ENCODE measurements at places on chromosomes 4 and X.

- DNase-seq, result no peak
Observed at GRCh38 chrX:156003486-156004185, 6.1 kb downstream of the IL9R start.

DNA sequence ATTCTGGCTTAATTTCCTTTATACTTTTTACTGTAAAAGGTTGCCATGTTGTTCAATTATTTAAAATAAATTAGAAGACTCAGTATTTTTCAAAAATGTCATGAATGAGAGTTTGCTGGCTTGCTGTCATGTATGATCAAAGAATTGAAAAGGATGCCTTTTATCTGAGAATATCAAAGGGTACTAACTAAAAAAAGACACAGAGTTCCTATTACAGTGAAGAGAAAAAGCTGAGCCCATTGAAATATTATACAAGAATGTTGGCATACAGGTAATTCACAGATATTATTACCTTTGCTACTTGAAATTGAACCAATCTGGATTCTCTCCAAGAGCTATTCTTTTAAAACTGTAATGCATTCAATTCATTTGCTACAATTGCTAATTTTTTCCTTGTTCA is 200.0 kb downstream of the PPP3CA start:
- no peak for DNase-seq

DNA sequence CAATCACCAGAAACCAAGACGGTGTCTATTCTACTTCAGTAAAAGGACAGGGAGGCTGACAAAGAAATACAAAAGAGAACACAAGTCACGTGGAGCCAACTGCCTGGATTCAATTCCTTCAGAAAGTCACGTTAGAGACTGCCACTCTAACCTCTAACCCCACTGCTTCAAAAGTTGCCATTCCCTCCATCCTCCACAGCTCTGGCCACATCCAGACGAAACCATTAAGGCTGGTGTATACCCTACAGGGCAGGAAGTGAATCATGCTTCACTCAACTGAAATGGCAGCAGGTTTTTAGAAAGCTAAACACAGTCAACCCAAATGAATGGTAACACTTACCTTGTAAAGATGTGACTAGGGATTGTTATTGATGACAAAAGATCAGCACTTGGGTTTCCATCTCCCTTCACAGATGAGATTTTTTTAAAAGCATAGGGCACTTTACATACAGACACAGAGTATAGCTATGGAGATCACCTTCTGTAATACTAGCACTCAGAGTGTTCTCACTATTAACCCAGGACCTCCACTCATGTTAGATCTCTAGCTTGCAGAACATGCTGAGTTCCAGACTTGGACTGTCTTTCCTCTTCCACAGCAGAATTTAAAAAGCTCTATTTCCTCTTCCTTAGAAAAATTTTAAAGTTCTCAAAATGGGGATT is 37.4 kb downstream of the MAML3 start:
- peak; percentile 45 for DNase-seq

- DNase-seq, result no peak
Observed at GRCh38 chr4:151659601-151660364, 101.0 kb downstream of the GATB start.

DNA sequence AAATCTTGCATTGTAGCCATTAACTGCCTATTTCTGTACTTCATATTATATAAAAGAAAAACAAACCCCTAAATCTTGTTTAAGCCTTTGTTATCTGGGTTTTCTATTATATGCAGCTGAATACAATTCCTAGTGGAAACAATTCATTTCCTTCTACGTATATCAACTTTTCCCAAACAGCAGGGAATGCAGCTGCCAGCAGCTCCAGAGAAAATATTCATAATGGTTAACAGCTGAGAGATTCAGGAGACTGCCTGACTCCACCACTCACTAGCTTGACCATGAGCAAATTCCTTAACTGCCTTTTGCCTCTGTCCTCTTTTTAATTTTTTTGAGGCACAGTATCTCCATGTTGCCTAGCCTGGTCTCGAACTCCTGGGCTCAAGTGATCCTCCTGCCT is 146.2 kb downstream of the SPATA18 start:
- DNase-seq, result no peak

GRCh38 chr4:3124070-3124767 is 49.7 kb downstream of the HTT start:
- no peak for DNase-seq

GRCh38 chr4:153326513-153326912 is 18.0 kb upstream of the MND1 start:
- no peak for DNase-seq

DNA sequence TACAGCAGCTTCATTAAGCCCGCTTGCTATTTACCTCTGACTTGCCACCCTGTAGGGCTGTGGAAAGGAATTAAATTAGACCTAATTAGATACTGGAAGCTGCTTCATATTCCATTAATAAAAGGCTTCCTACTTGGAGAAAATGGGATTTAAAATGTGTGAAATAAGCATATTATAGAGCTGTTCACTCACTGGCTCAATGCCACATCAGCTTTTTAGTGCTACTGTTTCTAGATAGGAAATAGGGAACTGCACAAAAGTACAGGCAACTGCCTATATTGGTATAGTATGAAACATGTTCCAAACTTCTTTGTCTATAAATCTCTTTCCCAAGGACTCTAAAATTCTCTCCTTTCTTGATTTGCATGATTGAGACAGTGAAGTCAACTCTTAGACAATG is 407.9 kb upstream of the AADAT start:
- no peak for DNase-seq

DNA sequence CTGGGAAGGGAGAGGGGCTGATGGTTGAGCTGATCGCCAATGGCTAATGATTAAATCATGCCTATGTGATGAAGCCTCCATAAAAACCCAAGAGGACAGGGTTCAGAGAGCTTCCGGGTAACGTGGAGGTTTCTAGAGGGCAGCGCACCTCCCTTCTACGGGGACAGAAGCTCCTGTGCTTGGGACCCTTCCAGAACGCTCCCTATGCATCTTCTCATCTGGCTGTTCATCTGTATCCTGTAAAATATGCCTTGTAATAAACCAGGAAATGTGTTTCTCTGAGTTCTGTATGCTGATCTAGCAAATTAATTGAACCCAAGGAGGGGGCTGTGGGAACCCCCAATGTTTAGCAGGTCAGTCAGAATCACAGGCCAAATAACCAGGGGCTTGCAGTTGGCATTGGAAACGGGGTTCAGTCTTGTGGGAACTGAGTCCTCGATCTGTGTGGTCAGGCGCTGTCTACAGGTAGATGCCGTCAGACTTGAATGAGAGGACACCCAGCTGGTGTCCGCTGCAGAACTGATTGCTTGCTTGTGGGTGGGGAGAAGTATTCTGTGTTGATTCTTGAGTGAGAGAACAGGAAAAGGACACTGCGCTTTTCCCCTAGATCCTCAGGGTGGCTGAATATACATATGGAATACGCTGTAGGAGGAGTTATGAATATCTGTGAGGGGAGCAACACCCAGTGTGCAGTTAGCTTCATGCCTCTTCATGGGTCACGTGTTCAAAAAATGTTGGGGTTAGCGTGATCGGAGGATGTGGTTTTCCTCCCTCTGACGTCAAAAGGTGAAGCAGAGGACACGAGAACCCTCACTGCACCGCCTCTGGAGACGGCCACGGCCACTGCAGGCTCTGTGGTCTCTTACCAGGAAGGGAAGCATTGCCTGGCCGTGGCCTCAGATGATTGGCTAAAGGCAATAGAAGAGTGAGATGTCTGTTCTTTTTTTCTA is 29.2 kb downstream of the HTT-AS start:
- peak; percentile 67 for DNase-seq

- DNase-seq, result no peak
Observed at GRCh38 chr4:88725986-88726385, 28.4 kb upstream of the NAP1L5 start.

GRCh38 chrX:154360155-154360713 is 14.2 kb downstream of the FLNA start:
- DNase-seq, result no peak

- DNase-seq, result no peak
Observed at GRCh38 chr4:128107766-128108165, 46.7 kb downstream of the LARP1B start.

- DNase-seq, result no peak
Observed at GRCh38 chr4:110612631-110613269, 10.1 kb downstream of the PITX2 start.

GRCh38 chrX:133881893-133882292 is 103.5 kb downstream of the GPC3 start:
- DNase-seq, result no peak

DNA sequence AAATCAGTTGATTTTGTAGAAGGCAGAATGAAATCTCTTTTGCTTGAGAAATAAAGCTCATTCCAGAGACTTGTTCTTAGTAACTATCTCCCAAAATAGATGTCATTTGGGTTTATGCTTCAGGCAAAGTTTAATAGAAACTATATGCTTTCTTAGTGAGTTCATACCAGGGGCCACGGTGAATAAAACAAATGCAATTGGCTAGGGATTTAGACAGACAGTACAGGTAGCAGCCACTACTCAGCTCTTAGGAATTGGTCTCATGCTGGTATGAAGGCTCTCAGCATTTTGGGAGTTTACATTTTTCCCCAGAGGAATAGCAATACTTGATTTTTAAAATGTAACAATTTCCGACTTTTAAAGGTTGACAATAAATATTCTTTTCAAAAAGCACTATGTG is 27.0 kb downstream of the GYPA start:
- DNase-seq, result no peak

DNA sequence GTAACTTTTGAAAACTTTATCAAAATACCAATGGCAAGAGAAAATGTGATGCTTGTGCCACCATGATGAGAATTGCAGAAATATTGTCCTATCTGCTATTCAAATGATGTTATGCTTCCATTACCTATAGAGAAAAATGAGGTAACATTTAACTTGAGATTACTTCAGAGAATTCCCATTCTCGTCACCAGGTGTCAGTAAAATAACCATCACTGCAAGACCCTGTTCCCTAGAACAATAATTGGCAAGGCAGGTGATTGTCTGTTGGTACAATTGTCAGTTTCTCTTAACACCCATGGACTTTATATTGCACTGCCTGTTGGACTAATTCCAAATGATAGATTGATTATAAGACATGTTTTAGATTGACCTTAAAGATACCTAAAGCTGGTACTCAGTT is 179.9 kb downstream of the GABRG1 start:
- DNase-seq, result no peak

- no peak for DNase-seq
Observed at GRCh38 chr4:148057516-148057915, 325.6 kb downstream of the ARHGAP10 start.

GRCh38 chr4:147790412-147790811 is 58.5 kb downstream of the ARHGAP10 start:
- no peak for DNase-seq

- no peak for DNase-seq
Observed at GRCh38 chr4:114860786-114861185, 252.6 kb downstream of the NDST4 start.

- DNase-seq, result no peak
Observed at GRCh38 chr4:111952688-111953087, 192.6 kb upstream of the FAM241A start.

DNA sequence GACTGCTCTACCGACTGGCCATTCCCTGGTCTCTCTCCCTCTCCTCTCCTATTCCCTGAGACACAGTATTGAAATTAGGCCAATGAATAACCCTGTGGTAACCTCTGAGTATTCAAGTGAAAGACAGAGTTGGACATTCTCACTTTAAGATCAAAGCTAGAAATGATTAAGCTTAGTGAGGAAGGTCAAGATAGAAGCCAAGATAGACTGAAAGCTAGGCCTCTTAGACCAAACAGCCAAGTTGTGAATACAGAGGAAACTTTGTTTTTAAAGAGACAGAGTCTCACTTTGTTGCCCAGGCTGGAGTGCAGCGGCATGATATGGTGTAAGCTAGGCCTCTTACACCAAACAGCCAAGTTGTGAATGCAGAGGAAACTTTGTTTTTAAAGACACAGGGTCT is 64.6 kb downstream of the KDM6A start:
- no peak for DNase-seq

DNA sequence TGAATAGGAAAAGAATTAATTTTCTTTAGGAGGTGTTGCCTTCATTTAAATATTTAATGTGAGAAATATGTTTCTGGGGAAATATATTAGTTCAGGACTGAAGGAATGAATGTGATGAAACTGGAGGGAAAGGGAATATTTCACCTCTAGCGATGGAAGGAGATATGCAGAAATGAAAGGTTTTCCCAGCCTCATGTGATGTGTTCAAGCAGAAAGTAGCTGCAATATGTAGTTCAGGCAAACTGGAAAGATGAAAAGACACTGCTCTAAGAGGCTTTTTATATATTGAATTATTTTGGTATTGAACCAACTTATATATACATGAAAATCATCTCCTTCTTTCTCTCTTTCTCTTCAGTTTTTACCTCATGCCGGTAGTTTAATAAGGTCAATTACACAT is 3.4 kb downstream of the GRID2 start:
- no peak for DNase-seq

GRCh38 chr4:101184668-101185067 is 162.7 kb downstream of the PPP3CA start:
- no peak for DNase-seq

DNA sequence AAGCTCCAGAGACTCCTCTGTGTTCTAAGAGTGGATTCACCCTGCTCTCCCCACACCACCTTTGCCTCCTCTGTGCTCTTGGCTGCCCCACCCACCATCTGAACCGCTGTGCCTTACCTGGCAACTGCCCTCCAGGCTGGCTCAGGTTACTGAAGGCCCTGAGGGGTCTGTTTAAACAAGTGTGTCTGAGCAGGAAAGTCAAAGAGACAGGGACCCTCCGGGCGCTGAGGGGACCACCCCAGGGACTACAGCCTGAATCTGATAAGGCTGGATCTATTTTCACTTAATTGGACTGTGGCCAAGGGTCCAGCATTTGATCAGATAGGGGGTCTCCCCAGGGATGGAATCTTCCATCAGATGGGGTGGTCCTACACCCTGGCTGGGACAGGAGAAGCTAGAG is 10.4 kb upstream of the MSX1 start:
- DNase-seq, result no peak

DNA sequence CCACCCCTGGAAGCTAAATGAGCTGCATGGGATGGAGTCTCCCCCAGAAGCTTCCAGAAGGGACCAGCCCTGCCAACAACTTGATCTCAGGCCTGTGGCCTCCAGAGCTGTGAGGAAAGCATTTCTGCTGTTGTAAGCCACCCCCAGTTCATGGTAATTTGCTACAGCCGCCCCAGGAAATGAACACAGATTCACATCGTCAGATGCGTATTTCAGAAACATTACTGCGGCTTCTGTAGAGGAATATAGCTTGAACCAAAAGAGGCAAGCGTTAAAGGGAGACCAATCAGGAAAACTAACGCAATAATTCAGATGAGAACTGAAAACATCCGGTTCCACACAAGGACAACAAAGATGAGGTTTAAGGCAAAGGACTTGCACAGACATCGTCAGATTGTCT is 128.4 kb upstream of the TBL1X start:
- DNase-seq, result no peak

GRCh38 chr4:51960486-51960885 is 59.7 kb downstream of the LRRC66 start:
- DNase-seq, result no peak

DNA sequence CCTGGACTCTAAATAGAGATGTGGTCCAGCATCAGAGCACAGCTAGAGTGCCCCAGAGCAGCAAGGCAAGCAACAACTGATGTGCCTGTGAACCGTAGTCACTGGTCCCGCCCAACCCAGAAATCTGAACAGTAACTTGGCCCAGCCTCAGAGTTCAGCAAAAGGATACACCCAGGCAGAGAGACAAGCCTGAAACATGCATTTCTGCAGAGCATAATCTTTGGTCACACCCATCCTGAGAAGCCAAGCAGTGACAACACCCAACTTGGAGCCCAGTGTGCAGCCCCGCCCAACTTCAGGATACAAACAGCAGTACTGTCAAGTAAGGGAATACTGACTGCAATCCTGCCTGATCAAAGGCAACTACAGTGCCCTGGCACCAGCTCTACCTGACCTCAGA is 78.9 kb downstream of the CCDC160 start:
- DNase-seq, result no peak

- no peak for DNase-seq
Observed at GRCh38 chr4:40143926-40144508, 52.8 kb upstream of the RHOH start.

Measured in KG1 (cell line).